ENCODE measurements at places on chromosomes 1 and 21. TPM values are rescaled to one million over a fixed set of nuclear protein-coding genes. Genes with fewer than 3 reads are reported as not detected.

PIGP gene
- total RNA-seq, result 13.9 TPM

BTBD19 gene
- 16.2 TPM for total RNA-seq

NFASC gene
- 11.2 TPM for total RNA-seq

RUNX3 gene
- total RNA-seq, result 1.6 TPM

NR5A2 gene
- total RNA-seq, result 3.7 TPM

LCE1C gene
- total RNA-seq, result not detected

TAF12 gene
- 15.0 TPM for total RNA-seq

PFKFB2 gene
- 5.3 TPM for total RNA-seq

IPP gene
- 6.9 TPM for total RNA-seq

AIM2 gene
- 5.2 TPM for total RNA-seq

NBPF9 gene
- 19.7 TPM for total RNA-seq

TMIGD3 gene
- total RNA-seq, result 4.6 TPM

DNA sequence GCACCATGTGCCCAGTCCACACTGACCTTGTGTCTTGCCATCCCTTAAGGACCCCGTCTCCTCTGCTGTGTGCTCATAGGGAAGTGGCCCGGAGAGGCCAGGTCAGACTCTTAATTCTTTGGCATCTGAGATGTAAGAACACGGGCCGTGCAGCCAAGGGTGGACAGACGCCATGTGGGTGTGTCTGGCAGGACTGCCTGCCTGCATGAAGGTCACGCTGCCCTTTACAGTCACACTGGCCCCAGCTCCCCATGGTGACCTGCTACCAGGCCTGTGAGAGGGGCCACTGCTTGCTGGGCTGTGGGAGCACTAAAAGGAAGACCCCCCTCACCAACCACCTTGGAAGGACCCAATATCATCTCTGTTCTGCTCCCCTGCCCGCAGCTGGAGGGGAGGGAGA is 17.7 kb downstream of the DHRS3 start:
- no peak for DNase-seq

DNA sequence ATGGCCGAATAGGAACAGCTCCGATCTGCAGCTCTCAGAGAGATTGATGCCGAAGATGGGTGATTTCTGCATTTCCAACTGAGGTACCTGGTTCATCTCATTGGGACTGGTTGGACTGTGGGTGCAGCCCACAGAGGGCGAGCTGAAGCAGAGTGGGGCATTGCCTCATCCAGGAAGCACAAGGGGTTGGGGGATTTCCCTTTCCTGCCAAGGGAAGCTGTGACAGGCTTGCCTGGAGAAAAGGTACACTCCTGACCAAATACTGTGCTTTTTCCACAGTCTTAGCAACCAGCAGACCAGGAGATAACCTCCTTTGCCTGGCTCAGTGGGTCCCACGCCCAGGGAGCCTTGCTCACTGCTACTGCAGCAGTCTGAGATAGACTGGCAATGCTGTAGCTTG is 66.9 kb downstream of the HSD3B1 start:
- DNase-seq, result no peak

DNA sequence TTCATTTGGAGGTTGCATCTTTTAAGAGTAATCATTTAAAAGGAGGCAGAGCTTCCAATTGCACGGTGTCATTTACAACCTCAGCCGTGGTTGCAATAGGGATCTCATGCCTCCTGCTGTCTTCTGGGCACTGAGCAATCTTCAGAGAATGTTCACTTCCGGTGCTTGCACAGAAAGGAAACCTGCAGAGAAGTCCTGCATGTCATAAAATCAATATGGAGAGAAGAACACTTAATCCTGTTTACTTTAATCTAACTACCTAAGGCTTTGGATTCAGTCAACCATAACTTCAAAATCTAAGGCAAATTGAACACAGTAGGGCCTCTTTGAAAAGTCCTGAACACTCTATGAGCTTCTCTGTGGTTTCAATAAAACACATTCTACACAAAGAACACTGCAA is 11.3 kb upstream of the MAP10 start:
- no peak for DNase-seq

DNA sequence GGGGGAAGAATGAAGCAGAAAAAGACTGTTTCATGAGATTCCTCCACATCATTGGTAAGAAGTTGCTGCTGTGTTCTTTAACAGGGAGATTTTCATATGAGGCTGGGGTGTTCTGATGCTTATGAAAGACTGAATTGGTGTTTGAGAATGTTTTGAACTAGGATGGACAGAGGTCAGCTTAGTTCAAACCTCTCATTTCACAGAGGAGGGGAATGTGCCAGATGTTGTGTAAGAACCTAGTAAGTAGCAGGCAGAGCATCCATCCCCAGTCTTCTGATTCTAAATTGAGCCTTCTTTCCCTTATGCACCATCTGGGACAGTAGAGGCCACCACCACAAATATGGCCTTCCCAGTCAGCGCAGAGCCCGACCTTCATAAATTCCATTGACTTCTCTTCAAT is 43.7 kb downstream of the SAMD13 start:
- no peak for DNase-seq

DNA sequence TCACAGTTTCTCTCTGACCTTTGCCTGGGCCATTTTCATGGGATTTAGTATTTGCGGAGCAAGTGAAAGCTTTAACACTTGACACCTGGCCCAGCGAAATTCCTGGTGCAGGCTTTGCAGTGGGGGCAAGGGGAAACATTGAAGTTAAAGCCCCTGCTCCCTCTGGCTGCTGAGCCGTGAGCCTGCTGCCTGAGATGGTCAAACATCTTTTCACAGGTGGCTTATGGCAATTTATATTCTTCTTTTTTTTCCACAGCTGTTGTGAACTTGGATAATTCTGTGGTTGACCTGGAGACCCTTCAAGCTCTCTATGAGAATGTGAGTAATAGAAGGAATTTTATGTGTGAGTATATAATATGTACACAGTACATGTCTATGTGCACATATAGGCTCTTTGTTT is 202.9 kb downstream of the FMN2 start:
- DNase-seq, result no peak

- DNase-seq, result no peak
Observed at GRCh38 chr21:42148097-42148496, 70.8 kb upstream of the ABCG1 start.

DNA sequence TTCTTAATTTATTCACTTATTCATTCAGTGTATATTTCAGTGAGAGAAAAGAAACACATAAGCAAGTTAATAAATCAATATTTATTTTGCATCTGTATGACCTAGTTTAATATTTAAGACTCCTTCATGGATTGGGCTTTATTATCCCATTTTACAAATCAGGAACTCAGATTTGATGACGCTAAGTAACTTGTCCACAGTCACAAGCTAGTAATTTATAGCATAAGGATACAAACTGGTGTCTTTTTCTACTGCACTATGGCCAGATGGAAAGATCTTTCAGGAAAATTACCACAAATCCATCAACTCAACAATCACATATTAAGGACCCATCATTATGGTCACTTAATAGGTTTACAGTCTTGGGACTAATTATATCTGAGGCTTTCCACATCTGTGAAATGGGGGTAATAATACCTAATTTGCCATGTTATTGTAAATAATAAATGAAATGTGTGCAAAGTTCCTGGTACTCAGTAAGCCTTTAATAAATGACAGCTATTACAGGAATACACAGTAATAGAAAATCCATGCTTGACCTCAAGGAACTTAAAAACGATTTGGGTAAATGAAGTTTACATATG is 13.3 kb downstream of the CDKN2C start:
- no peak for DNase-seq

GRCh38 chr1:14220324-14220723 is 378.2 kb upstream of the KAZN start:
- no peak for DNase-seq

DNA sequence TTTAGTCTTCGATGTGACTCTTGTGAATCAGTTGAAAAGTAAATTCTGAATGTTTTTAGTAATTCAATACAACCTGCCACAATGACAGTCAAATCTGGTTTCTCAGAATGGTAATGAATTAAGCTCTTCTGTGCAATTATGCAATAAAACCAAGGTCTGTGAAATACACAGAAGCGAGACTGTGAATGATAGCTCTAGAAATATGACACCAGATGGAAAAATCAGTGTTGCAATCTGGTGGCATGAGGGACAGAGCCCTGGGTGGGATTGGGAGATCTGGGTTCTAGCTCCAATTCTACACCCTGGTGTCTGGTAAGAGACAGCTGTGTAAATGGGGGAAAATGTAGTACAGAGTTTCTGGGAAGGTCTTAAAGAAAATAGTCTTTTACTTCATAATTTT is 586.4 kb upstream of the ZRANB2 start:
- DNase-seq, result no peak

- no peak for DNase-seq
Observed at GRCh38 chr1:29524285-29525065, 288.2 kb downstream of the PTPRU start.

GRCh38 chr1:11051781-11052511 is 4.9 kb upstream of the MASP2 start:
- DNase-seq, result no peak

DNA sequence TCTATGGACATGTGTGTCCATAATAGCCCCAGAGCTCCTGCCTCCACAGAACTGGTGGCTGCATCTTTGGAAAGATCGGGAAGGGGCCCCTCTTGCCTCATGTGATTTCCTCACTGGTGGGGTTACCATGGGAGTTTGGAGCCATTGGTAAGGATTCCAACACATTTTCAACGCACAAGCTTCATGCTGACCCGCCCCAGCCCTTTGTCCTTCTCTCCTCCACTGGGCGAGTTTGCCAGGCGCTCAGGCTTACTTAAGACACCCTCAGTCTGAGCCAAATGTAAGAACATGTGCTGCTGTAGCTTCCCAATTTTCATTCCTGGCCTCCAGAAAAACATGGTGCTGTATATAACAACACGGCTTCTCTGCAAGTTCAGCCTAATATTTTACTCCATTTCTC is 72.4 kb downstream of the ATP5PO start:
- DNase-seq, result no peak

DNA sequence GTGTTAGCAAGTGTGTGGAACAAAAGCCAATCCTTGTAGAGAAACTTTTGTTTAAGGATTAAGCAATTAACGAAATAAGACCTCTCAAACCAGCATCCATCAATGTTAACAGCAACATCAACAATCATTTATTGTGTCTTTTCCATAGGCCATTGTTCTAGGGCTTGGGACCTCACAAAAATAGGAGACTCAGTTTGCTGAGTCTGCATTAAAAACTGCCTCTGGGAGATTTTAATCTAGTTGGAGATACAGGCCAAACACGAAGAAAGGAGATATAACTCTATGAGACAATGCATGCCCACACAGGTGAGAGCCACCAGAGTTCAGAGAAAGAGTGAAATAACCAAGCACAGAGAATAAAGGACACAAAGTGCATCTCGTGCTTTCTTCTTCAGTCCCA is 14.4 kb upstream of the SELP start:
- no peak for DNase-seq

DNA sequence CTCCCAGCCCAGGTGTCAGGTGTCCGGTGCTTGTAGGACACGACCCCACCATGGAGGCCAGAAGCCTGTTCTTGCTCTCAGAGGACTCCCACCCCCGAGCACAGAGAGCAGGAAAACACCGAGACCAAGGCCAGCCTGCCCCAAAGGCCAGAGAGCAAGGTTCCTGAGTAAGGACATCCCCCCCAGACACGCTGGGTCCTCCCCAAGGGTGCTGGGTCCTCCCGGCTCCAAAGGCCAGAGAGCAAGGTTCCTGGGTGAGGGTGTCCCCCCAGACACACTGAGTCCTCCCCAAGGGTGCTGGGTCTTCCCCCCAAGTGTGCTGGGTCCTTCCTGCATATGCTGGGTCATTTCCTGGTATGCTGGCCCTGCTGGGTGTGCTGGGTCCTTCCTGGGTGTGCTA is 40.0 kb downstream of the MEGF6 start:
- no peak for DNase-seq

- DNase-seq, result no peak
Observed at GRCh38 chr1:36699113-36699911, 216.6 kb upstream of the CSF3R start.

GRCh38 chr1:61356016-61356415 is 273.7 kb downstream of the NFIA start:
- no peak for DNase-seq

- DNase-seq, result no peak
Observed at GRCh38 chr1:231192620-231193163, 30.8 kb downstream of the TRIM67 start.

DNA sequence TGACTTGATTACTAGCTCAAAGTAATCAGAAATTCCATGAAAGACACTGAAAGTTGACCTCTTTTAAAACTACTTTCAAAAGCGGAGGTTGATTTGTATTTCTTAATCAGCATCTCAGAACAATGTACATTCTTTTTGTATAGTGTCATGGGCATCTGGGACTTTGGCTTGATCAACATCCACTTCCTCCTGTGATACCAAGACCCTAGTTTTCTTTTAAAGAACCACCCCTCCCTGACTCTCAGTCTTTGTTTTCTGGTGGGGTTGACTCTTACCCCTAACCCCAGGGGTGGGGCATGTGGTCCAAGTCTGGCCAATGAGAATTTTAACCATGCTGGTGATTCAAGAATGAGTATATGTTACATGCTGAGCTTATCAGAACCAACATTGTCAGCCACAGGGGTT is 21.7 kb upstream of the IRF2BP2 start:
- no peak for DNase-seq

GRCh38 chr1:156643778-156644092 is 1.8 kb downstream of the BCAN start:
- DNase-seq, result no peak

GRCh38 chr1:93997756-93998155 is 88.5 kb upstream of the GCLM start:
- no peak for DNase-seq

GRCh38 chr1:164914208-164914607 is 355.2 kb downstream of the PBX1 start:
- no peak for DNase-seq

DNA sequence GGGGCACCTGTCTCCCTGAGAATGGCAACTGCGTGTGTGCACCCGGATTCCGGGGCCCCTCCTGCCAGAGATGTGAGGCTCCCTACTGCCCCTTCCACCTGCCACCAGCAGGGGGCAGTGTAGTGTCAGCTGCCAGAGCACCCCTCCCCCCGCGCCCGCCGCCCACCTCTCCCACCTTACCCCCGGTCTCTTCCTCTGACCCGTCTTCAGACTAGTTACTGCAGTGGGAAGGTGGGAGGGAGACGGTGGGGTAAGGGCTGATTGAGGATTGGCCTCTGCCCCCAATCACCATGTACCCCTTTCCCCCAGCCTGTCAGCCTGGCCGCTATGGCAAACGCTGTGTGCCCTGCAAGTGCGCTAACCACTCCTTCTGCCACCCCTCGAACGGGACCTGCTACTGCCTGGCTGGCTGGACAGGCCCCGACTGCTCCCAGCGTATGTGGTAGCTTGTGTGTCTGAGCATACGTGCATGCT is 10.1 kb upstream of the LRRC71 start:
- DNase-seq, result no peak

DNA sequence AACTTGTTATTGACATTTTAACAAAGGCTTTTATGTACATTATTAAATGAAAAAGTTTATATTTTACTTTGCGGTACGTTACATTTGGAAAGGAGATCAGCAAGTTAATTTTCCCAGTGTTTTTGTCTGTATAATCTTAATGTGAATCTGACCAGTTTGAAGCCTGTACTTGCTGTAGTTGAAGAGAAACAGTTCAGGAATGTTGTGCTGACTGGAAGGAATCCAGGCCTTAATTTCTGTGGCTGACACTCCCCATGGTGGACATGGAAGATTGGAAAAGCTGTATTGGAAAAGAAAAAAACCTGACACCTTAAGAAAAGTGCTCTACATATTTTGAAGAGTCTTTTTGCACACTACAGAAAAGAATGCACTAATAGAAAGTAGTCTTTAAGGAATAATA is 15.5 kb downstream of the LEPR start:
- DNase-seq, result no peak

- DNase-seq, result no peak
Observed at GRCh38 chr1:22903113-22903512, 69.6 kb downstream of the LACTBL1 start.
